ENCODE measurements at places on chromosomes 1 and 21.

DNA sequence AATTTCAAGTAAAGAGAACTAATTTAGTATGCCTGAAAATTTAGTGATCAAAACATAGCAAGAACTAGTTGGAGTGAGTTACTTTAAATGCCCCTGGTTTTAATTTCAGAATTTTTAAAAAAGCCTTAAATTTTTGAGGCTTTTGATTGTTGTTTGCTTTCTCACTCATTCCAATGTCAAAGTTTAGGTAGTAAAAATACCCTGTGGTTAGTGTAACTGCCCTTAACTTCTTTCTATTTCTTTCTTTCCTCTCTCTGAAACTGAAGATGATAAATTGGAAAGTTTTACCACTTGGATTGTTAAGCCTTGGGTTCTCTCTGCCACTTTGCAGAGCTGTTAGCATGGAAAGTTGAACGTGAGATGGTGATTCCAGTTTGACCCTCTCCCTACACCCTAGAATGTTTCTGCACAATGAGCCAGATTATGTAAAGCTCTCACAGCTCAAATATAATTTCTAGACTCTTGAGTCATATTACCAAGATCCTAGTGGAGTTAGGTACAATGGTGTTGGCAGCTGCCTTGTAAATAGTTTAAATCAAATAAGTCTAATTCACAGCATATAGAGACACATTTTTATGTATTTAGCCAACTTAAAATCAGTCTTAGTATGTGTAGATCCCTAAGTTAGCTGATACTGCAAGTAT lies 192.4 kb upstream of the SGIP1 start:
- DNase-seq, result no peak

- no peak for DNase-seq
Measured at GRCh38 chr1:206100226-206100815, 16.9 kb downstream of the AVPR1B start.

DNA sequence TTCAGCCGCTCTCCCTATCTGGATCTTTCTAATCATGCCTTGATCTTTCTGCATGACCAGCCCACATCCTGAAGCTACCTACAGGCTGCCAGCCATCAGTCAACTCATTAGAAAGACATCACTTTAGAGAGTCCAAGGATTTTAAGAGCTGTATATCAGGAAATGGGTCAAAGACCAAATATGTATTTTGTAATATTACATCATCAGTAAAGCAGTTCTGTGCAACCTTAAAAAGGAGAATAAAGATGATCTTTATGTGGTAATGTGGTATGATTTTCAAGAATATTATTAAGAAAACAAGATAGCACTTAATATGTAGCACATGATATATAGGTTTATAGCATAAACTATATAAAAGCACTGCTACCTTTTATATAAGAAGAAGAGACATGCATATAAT lies 47.6 kb downstream of the SLC30A7 start:
- no peak for DNase-seq

DNA sequence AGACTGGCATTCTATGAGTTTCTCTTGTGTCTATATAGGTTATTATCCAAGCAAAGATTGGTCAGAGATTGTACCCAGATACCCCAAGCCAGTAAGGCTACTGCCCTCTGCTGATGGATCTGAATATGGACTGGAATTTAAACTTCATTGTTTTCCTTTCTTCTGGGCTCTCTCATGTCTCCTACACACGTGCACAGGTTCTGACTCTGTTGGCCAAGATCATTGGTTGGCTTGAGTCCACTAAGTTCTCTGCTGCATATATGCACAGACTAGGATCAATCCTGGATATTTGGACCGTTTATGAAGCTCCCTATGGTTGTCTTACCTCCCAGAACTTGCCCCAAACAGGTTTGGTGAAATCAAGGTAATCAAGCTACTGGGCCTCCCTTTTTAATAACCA lies 69.7 kb downstream of the CC2D1B start:
- DNase-seq, result peak; percentile 35

- DNase-seq, result no peak
Measured at GRCh38 chr1:157292302-157292701, 154.1 kb upstream of the ETV3 start.

GRCh38 chr21:38303300-38303699 lies 46.5 kb downstream of the KCNJ15 start:
- DNase-seq, result peak; percentile 7

DNA sequence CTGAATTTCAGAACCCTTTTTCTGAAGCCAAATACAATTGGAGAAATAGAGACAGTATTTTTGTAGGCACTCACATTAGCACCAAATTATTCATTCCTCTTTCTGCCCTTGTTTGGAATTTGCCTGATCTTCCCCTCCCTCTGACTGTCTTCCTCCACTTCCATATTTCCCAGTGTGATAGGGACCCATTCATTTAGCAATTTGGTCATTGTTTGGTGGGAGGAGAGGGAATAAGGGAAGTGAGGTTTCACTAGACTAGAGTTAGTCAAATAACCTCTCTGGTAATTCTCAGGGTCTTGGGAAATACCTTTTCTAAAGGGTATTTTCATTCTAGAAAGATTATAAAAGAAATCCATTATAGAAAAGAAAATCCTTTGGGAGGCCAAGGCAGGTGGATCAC lies 31.0 kb upstream of the MTMR11 start:
- no peak for DNase-seq

DNA sequence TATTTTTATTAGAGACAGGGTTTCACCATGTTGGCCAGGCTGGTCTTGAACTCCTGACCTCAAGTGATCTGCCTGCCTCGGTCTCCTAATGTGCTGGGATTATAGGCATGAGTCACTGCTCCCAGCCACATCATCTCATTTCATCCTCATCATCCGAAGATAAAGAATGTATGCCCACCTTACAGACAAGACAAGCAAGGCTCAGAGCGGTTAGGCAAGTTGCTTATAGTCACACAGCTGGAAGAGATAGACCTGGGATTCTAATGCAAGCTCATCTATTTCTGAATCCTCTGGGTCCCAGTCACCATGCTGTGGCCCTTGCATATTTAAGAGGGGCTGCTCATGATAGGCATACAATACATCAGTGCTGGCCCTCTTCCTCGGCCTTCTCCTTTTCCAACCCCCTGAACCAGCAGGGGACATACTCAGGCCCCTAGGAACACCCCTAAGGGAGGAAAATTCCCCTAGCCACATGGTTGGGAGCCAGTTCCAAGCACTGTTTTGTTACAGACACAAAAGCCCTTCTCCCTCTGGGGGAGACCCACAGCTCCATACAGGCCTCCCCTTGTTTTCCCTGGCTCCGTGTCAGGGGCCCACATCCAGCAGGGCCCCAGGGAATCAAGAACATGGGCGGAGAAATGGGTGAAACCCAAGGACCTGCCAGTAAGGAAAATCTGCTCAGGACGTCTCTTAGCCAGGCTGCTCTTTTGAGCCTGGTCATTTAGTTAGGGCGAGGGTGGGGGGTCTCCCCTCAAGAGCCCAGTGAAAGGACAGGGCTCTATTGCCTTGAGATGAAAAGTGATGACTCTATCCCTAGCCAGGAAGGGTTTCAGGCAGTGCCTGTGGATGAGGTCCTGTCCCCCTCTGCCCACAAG lies 6.9 kb downstream of the CSRP1 start:
- DNase-seq, result no peak

GRCh38 chr1:41277371-41277975 lies 35.4 kb upstream of the SCMH1 start:
- no peak for DNase-seq

- no peak for DNase-seq
Measured at GRCh38 chr1:21311016-21311415, 20.8 kb upstream of the ECE1 start.

GRCh38 chr1:241614144-241614543 lies 26.0 kb downstream of the CHML start:
- no peak for DNase-seq

DNA sequence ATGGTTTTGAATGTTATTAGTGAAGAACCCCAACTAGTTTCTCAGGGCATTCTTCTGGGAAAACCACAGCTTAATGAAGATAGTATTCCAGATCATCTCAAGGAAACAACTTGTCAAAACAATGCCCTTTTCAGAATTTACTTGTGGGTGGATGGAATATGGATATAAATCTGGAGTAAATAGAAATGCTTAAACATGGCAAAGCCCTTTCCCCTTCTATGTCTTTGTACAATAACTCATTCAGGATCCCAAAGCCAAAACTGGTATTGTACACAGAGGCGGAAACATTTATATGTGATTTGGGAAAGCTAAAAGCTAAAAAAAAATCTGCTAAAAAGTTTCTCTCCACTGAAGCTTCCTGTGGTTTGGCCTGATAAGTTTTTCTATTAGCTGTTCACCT lies 55.5 kb upstream of the RGS5 start:
- DNase-seq, result no peak

DNA sequence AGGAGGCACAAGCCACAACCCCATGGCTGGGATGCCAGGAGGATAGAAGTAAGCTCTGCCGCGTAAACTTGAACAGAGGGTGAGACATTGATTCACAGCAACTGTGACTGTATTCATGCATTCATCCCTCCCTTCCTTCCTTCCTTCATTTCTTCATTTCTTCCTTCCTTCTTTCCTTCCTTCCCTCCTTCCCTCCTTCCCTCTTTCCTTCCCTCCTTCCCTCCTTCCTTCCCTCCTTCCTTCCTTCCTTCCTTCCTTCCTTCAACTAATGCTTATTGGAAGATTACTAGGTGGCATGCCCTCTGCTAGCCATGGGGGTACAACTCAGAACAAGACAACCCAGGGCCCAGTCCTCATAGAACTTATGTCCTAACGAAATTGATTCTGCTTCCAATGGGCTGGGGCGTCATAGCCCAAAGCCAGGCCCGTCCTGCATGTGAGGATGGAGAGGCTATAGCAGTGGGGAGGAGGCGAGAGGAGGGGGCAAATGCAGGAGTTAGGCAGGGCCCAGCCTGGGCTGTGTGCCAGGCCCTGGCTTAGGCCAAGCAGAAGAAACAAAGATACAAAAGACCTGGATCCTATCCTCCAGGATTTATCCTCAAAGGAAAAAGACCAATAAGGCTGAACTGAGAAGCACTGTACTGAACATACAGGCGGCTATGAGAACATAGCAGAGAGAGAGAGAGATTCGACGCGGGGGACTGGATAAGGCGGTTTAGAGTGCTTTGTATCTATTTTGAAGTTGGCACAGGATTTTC lies 24.4 kb upstream of the PAXBP1 start:
- DNase-seq, result no peak

DNA sequence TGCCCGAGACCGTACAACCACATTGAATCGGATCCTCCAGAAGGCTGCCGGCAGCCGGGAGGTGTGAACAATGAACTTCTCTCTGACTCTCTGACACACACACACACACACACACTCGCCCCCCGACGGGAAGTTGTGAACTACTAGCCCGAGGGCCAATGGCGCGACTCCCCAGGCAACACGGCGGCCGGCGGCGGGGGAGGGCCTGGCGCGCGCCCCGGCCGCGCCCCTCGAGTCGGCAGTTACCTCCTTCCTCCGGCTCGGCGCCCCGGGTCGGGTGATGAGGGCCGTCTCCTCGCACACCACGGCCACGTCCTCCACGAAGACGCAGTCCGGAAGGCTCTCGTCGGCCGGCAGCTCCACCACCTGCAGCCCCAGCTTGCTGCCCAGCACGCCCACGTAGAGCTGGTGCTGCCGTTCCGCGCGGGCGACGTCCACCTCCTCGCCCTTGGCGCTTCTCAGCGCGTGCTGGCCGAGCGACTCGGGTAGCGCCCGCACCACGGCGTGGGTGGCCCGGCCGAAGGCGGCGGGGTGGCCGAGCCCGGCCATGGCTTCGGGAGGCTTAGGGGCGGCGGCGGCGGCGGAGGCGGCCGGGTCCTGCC lies 361 bp downstream of the DDAH1 start:
- DNase-seq, result no peak

DNA sequence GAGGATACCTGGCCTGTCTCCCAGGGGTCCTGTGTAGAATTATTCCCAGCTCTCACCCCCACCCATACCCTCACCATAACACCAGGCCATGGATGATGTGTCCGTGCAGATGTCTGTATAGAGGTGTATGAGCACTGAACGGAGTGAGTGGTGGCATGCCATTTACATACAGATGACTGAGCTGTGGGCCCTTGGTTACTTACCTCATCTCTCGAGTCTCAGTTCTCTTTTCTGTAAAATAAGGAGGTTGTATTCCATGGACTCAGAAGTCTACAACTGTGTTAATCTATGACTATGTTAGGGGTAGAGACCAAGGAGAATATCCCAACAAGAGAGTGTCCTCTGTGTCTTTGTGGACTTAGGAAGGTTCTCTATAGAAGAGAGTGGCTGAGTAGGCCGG lies 65.6 kb upstream of the CD1D start:
- DNase-seq, result no peak

DNA sequence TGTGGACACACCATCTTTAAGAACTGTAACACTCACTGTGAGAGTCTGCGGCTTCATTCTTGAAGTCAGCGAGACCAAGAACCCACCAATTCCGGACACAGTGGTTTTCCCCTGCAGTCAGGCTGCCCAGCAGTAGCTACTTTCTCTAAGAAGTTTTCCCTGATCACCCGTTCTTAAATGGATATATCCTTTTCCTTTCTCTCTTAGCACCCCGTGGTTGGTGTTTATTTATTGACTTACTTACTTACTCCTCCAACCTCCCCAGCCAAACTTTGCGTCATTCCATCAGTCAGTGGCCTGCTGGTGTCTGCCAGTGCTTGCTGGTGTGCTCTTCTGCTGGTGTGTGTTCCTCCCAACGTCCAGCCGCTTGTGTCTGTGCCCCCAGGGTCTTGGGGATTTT lies 264.8 kb downstream of the GPR52 start:
- no peak for DNase-seq

GRCh38 chr1:229603371-229604005 lies 22.4 kb downstream of the TAF5L start:
- DNase-seq, result no peak

DNA sequence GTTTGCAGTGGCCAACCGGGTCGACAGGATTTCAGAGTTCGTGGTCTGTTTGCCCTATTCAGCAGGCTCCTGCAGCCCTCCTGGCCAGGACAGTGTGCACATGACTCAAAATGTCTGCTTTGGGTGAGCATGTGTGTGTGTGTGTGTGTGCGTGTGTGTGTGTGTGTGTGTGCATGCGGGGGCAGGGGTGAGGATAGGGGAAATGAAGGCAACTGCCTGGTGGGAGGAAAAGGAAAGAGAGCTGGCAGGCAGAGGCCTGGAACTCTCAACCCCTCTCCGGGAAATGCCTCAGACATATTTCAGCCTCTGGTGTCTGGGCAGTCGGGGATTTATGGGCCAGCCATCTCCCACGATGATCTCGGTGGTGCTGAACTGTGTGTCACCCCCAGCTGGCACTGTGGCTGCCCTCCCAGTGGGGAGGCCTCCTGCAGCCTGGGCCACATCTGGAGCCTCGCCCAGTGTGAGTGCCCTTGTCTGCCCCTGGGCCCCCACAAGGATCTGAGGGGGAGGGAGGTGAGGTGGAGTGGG lies 15.2 kb downstream of the CDCP2 start:
- no peak for DNase-seq

DNA sequence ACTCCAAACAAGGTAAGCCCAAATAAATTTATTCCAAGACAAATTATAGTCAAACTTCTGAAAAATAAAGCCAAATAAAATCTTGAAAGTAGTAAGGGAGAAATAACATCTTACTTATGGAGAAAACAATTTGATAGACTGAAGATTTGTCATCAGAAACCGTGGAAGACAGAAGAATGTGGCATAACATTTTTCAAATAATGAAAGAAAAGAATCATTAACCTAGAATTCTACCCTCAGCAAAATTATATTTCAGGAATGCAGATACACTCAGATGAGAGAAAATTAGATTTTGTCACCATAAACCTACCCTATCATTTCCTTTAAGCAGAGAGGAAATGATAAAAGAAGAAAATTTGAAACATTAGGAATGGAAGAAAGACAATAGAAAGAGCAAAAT lies 27.3 kb upstream of the PADI1 start:
- DNase-seq, result no peak

Measured in Panc1 (cell line).